ENCODE measurements at places on chromosomes 4 and X. TPM values are rescaled to one million over a fixed set of nuclear protein-coding genes. Genes with fewer than 3 reads are reported as not detected.

Gene SPRY1
- 39.7 TPM for total RNA-seq

Gene LUZP4
- not detected for total RNA-seq

Gene DUX4
- total RNA-seq = not detected

Gene TRIM61
- total RNA-seq = 2.3 TPM

Gene GAGE12H
- not detected for total RNA-seq

Gene TRAM1L1
- 0.82 TPM for total RNA-seq

Gene CT45A2
- total RNA-seq = not detected

Gene BOD1L1
- 17.9 TPM for total RNA-seq

Gene UFSP2
- total RNA-seq = 51.2 TPM

Gene MCUB
- total RNA-seq = 3.3 TPM

Gene BEX1
- total RNA-seq = 10.8 TPM

Gene GLRA2
- total RNA-seq = not detected

Gene FDCSP
- total RNA-seq = not detected

Gene PGAM4
- total RNA-seq = not detected

Gene POU3F4
- not detected for total RNA-seq

Gene ANOS1
- total RNA-seq = 5.0 TPM

Gene RENBP
- total RNA-seq = 7.5 TPM

Gene ETDA
- not detected for total RNA-seq

Gene IL2RG
- 0.99 TPM for total RNA-seq

Gene PASD1
- total RNA-seq = not detected

Gene SPANXB1
- total RNA-seq = not detected

Gene F8A1
- total RNA-seq = 30.3 TPM

Gene RRAGB
- 11.1 TPM for total RNA-seq

Gene GDPD2
- total RNA-seq = not detected

Gene SLC10A4
- total RNA-seq = not detected

Gene ART3
- total RNA-seq = 105 TPM

Gene EDA
- 7.3 TPM for total RNA-seq

Gene RNF128
- 0.36 TPM for total RNA-seq

Gene SORBS2
- 1,282 TPM for total RNA-seq

Gene BST1
- total RNA-seq = 2.7 TPM

Gene DCAF8L2
- total RNA-seq = not detected

Gene SYTL5
- 0.41 TPM for total RNA-seq

Gene TXK
- 0.71 TPM for total RNA-seq

Gene ETDB
- total RNA-seq = not detected

All from left ventricle myocardium inferior (tissue), 1 donor.